Posterior cingulate gyrus (tissue), 11 donors: ENCODE measurements at places on chromosomes 7 and 10.

DNA sequence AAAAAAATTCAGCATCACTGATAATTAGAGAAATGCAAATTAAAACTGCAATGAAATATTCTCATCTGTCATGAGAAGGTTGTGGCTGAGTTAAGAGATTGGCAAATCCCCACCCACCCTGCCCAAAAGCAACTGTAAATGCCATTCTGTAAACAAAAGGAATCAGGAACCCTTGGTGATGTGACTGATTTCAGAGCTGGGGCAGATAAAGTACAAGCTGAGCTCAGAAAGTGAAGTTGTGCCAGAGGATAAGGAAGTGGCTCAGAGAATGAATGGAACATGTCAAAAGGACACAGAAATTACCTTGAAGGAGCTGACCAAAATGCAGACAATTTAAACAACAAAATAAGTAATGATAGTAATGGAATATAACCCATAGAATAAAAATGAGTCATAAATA, 32.7 kb upstream of the ARMS2 start:
- no peak for DNase-seq

- no peak for DNase-seq
Measured at GRCh38 chr7:49644396-49645166, 128.9 kb upstream of the VWC2 start.

GRCh38 chr7:52150952-52151351, 834.3 kb upstream of the COBL start:
- DNase-seq, result no peak

DNA sequence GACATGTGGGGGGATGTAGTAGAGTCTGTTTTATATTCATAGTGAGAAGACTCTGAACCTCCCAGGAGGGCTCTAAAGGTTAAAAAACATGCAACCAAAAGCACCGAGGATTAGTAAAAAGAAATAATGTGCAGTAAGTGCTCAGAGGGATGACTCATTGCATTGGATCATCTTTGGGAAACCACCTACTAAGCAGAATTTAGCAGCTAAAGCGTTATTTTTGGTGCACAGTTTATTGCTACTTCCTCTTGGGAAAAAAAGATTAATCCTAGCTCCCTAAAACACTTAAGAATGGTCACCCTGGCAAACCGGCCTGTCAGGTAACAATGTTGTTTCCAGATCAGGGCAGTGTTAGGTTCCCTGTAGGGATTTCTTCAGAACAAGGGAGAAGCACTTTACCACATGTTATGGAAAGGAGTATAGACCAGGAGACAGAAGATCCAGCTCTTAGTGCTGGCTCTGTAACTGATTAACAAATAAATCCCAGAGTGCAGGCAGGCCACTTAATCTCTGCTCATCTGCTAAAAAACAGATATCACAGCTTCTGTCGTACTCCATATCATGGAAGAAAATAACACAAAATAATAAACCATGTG, 44.8 kb upstream of the FAM133B start:
- DNase-seq, result no peak

DNA sequence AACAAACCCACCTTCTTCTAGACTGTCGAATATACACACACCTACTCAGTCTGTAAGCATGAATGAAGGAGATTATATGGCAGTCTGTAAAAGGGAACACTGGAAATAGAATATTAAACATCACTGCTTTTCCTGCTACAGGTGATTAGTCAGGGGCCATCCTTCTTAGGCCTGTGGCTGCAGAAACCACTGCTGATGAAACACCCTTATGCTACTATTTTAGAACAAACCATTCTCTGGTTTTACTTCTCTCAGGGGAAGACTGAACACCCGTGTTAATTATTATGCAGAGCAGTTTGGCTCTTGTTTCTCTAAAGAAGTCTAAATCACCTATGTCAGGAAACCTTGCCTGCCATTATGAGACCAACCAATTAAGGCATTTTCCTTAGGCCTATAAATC, 351.1 kb upstream of the KLF6 start:
- no peak for DNase-seq

DNA sequence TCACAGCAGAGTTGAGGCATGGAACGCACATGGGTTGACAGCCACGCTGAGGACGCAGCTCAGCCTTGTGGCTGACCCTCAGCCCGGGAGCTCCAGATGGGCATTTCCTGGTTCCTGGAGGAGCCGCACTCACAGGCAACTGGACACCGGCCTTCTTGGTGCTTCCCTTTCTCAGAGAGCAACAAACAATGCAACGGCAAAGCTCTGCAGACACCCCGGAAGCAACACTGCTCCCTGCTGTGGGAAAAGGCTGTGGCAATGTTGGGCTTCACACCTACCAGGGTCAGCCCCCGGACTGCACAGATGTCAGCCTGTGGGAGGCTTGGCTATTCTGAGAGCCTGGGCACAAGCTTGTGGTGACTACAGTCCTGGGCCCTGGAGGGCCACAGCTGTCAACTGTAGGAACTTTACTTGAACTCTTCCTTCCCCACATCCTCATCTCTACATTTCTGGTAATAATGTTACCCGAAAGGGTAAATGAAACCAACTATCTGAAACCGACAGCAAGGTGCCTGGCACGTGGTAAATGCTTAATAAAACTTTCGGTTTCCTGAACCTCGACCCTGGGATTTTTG, 597.5 kb upstream of the MKI67 start:
- DNase-seq, result no peak

GRCh38 chr7:16491148-16491547, 25.6 kb upstream of the SOSTDC1 start:
- no peak for DNase-seq

GRCh38 chr7:132980402-132980801, 101.5 kb downstream of the CHCHD3 start:
- no peak for DNase-seq

DNA sequence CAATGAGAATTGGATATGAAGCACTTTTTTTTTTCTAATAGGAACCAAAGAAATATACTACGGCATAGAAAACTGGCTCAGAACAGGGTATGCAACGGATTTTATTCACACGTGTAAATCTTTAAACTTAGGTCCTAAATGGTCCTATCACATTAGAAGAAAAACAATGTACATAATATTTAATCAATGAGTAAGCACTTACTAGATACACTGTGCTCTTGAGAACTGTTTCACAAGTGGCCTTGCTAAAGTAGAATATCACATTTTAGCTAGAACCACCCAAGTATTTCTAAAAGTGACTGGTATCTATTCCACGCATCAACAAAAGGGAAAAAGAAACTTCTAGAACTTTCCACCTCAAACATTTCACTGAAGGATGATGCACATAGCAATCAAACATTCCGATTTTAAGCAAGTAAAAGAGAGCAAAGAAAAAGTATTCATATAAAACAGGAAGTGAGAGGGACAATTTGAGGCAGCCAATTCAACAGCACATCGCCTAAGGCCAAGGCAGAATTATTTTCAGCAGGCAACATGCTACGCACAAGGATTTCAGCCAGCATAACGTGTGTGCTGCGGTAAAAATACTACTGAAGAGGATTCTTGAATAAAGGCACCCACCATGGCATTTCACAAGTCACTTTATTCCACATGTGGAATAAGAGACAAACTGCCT, 55.8 kb downstream of the PARD3 start:
- no peak for DNase-seq

DNA sequence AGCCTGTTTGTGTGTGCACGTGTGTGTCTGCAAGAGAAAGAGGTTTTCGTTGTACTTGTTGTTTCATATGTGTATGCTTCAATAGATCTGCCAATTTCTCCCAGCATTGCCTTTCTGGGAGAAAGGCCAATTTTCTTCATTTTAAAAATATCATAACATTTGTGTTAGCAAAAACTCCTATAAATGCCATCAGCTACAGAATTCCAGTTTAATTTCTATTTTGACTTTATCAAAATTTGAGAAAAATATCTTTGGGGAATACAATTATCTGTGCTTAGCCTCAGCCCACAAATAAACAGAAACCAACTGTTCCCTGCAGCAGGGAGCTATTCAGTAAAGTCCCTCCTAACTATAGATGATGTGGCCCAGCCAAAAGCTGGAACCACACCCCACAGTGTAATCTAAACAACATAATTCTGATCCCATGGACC, 68.3 kb upstream of the MGMT start:
- no peak for DNase-seq

- no peak for DNase-seq
Measured at GRCh38 chr7:40077849-40078248, 56.6 kb downstream of the MPLKIP start.

DNA sequence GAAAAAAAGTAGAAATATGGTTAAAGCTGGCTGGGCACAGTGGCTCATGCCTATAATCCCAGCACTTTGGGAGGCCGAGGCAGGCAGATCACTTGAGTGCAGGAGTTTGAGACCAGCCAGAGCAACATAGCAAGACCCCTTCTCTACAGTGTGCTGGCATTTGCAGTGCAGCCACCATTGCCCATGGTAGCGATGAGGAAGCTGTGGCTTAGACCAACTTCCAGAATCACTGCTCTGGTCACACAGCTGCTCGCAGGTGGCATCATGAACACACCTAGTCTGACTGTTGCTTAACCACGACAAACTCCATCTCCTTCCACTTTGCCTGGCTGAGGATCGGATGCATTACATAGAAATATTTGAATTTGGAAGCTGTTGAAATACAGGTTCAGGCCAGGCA, 137.1 kb downstream of the CUX1 start:
- no peak for DNase-seq

- DNase-seq, result no peak
Measured at GRCh38 chr10:14184841-14185315, 145.8 kb downstream of the FRMD4A start.

- no peak for DNase-seq
Measured at GRCh38 chr7:140230516-140230860, 53.7 kb upstream of the KDM7A start.

GRCh38 chr7:44757739-44758138, 9.1 kb downstream of the ZMIZ2 start:
- no peak for DNase-seq

GRCh38 chr7:1989049-1989860, 243.5 kb downstream of the MAD1L1 start:
- DNase-seq, result no peak

- DNase-seq, result no peak
Measured at GRCh38 chr7:54326592-54327167, 215.5 kb upstream of the VSTM2A start.

DNA sequence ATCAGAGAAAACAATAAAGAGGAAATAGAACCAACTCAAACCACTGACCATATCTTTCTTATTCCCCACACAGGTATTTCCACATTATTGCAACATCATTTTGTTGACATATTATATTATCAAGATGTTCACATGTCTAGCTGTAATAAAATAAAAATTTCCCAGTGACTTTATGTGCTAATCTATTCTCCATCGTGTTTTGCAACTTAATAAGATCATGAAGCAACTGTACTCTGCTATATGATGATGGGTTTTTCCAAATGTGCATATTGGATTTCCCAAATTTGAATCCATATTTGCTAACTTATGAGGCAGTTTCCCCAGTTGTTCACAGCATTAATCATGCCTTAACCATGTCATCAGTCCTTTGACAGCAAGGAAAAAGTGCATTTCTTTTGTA, 127.8 kb downstream of the ITGB8 start:
- DNase-seq, result no peak

- no peak for DNase-seq
Measured at GRCh38 chr7:41880107-41880506, 177.2 kb upstream of the INHBA start.
